ENCODE measurements at places on chromosomes 7 and 10.
A peak's percentile ranks its signal among the peaks of the same experiment; 100 is the strongest.

DNA sequence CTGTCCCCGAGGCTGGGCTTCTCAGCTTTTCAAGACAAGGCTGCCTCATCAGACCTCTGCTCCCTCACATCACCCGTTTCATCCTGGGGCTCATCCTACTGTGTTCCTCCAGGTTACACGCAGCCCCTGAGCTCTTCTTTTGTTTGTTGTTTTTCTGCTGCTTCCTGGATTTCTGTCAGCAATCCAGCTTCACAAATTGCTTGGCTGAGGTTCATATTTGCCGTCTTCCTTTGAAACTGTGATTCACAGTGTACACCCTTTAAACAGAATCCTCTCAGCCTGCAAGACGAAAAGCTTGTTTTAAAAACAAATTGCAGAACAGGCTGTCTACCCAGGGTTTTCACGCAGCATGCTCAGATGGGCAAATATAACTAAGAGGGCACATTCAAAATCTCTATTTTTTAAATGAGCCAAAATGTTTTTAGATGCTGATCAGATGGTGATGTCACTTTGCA, 39.1 kb upstream of the PARD3 start:
- DNase-seq = no peak

DNA sequence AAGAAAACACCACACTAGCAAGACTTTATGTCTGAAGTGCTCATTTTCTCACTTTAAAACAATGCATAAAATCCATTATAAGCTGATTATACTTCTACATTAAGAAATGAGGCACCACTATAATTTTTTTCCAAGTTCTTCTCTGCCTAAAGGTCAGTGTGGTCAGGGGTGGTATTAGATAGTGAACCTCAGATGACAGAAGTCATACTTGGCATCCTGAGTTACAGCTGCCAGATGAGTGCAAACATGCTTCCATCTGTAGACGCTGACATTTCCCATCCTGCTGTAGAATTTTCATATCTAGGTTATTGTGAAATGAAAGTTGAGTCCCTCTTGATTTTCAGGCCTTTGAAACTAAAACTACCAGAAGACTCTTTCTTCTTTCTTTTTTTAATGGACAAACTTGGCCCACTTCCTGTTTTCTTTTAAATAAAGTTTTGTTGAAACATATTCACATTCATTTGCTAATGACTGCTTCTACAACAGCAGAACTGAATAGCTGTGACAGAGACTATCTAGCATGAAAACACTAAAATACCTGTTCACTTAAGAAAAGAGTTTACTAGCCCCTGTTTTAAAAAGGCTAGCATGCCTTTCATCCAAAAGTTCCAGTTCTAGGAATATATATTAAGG, 900.8 kb downstream of the XPNPEP1 start:
- DNase-seq = no peak

DNA sequence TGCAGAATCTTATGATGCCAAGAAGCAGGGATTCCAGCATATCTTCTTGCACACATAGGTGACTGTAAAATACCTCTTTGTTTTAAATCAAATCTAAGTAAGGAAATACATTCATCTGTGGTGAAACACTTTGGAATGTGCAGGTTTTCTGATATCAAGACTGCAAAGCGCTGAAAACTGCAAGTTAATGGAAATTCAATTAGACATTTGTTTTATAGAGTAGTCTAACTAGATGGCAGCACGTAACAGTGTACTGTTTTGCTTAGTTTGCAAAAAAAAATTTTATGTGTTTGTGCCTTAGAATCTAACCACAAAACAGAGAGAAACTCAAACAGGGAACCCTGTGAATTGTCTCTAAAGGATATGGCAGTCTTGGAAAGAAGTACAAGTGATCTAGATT, 259.2 kb downstream of the HDAC9 start:
- no peak for DNase-seq

DNA sequence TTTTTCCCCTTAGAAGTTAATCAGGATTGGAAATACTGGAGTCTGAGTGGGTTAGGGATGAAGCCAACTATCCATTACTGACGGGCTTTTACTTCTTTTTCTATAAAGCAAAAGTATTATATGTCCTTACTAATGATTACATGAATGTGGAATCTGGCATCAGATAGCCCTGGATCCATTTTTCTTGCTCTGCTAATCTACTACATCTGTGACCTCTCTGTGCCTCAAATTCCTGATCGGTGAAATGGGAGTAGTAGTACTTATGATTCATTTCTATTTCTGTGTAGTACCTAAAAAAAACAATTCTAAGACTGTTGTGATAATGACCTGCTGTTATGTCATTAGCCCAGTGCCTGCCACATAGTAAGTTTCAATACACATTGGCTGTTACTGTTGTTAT, 621.6 kb downstream of the SORCS3 start:
- DNase-seq = no peak

DNA sequence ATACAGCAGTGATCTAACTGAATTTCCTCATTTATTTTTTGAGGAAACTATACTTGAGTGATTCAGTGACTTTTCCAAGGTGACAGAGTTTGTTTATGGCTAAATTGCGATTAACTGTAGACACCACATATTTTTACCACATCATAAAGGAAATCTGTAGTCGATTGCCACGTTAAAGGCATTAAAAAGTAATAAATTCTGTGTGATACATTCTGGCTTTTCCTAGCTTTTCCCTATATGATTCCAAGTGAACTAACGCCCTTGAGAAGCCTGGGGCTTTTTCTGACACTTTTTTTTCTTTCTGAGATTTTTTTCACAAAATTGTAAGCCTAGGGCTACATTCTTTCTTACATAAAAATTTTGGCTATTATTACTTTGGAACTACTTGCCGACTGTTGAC, 266.9 kb downstream of the BICC1 start:
- no peak for DNase-seq

- DNase-seq = no peak
Measured at GRCh38 chr7:115634633-115635032, 395.9 kb downstream of the TFEC start.

DNA sequence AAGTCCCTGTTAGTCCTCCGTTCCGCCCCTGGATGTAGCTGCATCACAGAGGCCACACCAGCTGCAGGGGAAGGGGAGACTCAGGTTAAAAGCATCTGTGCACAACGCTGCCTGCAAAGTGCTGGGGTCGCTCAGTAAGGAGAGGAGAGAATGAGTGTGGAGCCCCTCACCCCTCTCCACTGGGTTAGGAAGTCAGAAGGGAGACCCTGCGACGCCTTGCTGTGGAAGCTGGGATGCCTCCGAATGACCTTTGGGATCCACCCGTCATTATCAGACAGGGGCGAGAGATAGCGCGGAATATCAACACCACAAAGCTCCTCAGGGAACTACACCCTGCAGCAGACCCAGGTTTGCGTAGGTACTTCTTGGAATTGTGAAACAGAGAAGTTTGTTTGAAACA, 167.7 kb upstream of the SHH start:
- DNase-seq = peak; percentile 43

DNA sequence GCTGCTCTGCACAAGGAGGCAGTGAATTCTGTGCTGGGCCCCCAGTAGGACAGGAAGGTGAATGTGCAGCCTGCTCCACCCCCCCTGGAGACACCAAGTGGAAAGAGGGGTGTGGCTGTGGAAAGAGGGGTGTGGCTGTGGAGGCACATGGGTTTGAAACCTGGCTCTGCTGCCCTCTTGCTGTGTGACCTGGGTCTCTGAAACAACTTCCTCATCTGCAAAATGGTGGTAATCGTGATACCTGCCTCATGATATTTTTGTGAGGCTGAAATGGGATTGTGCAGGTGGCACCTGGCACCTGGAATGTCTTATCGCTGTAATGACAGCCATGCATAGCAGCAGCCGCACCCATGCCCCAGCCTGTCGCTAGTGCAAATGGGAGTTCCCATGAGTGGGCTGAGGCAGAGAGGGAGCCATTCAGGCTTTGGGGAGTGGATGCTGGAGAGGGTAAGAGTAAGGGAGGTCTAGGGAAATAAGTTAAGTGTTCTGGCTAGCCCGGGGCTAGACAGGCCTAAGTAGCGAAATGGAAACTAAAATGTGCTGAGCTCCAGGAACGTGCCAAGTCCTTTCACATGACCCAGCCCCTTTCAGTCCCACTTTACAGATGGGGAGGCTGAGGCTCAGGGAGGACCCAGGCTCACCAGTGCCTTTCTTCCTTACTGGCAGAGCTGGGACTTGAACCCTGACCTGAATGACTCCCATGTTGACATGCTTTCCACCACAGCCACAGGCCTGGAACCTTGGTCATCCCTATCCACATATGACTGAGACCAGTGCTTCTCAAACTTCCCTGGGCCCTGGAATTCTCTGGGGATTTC, 35.0 kb downstream of the C10orf105 start:
- DNase-seq = no peak

Measured in islet precursor cell (in vitro differentiated cells).